ENCODE measurements at places on chromosomes 2 and 18.

- DNase-seq = no peak
Measured at GRCh38 chr2:38494394-38494793, 108.3 kb downstream of the HNRNPLL start.

- DNase-seq = no peak
Measured at GRCh38 chr2:64202206-64202845, 58.1 kb upstream of the PELI1 start.

DNA sequence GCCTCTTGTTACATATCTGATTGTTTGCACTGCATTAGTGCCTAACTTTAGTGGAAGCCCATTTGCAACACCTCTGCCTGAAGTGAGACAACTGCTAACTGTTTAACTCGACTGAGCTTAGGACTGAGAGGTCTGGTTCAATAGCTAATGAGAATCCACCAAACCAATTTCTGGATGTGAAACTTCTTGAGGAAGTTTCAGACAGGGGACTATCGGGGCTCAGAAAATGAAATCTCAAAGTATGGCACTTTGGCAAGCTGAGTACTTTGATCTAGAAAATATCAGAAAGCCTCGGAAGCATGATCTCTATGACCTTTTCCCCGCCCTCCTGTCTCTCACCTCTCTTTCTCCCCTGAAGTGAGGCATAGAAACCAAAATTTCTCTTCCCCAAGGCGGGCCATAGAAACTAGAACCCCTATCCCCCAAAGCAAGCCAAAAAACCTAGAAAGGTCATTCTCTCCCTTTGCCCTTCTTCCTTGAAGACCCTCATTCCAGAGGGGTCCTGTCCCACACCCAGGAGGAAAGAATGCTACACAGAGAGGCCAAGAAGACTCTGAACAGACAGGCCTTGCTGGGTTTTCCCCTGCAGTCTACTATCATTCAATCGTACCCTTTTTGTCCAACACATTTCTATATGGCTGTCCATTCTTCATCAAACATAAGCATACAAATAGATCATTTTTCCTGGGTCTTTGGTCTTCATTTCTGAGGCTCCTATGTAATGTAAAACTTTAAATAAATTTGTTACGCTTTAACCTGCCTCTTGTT, 69.6 kb upstream of the CREB1 start:
- no peak for DNase-seq

- no peak for DNase-seq
Measured at GRCh38 chr2:232551250-232551638, 755 bp downstream of the EIF4E2 start.

GRCh38 chr2:206614811-206615210, 27.5 kb upstream of the FAM237A start:
- DNase-seq = no peak

- no peak for DNase-seq
Measured at GRCh38 chr2:180655842-180656454, 324.5 kb upstream of the UBE2E3 start.

- no peak for DNase-seq
Measured at GRCh38 chr18:12656938-12657683, 796 bp downstream of the SPIRE1 start.

GRCh38 chr2:175964195-175964594, 37.9 kb downstream of the LNPK start:
- no peak for DNase-seq

GRCh38 chr2:109356324-109357035, 227.5 kb downstream of the SH3RF3 start:
- DNase-seq = no peak

- DNase-seq = no peak
Measured at GRCh38 chr2:155748131-155748530, 584.4 kb downstream of the NR4A2 start.

- DNase-seq = no peak
Measured at GRCh38 chr2:182281276-182281675, 145.6 kb downstream of the PDE1A start.

DNA sequence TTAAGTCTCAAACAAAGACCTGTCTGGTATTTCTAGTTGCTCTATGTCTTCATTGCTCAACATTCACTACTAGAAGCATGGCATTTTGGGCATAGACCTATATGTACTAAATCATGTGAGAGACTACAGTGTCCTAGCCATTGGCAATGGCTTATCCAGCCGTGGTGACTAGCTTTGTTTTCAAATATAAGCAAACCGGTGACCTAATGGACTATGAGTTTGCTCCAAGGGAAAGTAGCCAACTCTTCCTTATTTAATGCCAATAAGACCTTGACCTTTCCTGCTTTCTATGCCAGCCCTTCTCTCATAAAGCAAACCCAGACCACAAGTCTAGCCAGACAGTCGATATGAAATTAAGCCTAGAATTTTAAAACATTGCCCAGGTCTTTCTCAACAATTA, 113.7 kb upstream of the CREB1 start:
- DNase-seq = no peak
